ENCODE measurements at places on chromosomes 1 and 21. TPM values are rescaled to one million over a fixed set of nuclear protein-coding genes. Genes with fewer than 3 reads are reported as not detected.
A peak's percentile ranks its signal among the peaks of the same experiment; 100 is the strongest.

Gene F5
- 0.27 TPM for total RNA-seq

Gene CAPN2
- total RNA-seq = 83.9 TPM

GRCh38 chr1:182666706-182667105, 17.7 kb downstream of the RGS8 start:
- no peaks in the 10 kb centered on the region for H3K4me1 ChIP-seq
- H3K27me3 ChIP-seq = no peaks in the 10 kb centered on the region
- H3K4me3 ChIP-seq = no peak overlapping the region
- no peaks in the 10 kb centered on the region for H3K36me3 ChIP-seq

DNA sequence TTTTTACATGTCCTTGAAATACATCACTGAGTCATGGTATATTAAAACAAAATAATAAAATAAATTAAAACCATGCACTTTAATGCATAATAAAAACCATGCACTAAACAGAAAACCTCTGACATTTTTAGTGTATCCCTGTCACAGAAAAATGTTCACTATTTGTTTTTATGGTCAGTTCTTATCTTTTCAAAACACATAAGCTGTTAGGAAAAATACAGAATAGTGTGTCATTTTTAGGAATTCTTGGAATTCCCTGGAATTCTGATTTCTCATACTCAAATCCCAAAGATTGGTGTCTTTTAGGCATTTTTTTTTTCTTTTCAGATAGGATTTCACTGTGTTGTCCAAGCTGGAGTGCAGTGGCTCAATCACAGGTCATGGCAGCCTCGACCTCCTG, 25.1 kb upstream of the TINAGL1 start:
- H3K4me3 ChIP-seq = no peak overlapping the region
- H3K4me1 ChIP-seq = peaks cover 11% of the 10 kb centered on the region

Gene KIAA0040
- total RNA-seq = 93.6 TPM

GRCh38 chr1:218878369-218878768, 295.3 kb upstream of the LYPLAL1 start:
- H3K36me3 ChIP-seq = no peaks in the 10 kb centered on the region
- no peaks in the 10 kb centered on the region for H3K27me3 ChIP-seq
- H3K4me3 ChIP-seq = no peak overlapping the region

- H3K36me3 ChIP-seq = peaks cover 21% of the 10 kb centered on the region
- H3K4me1 ChIP-seq = peaks cover 30% of the 10 kb centered on the region
- H3K27me3 ChIP-seq = no peaks in the 10 kb centered on the region
- DNase-seq = no peak
- no peak overlapping the region for H3K27ac ChIP-seq
Measured at GRCh38 chr1:150971583-150972416, 2.8 kb downstream of the CERS2 start.

- H3K4me1 ChIP-seq = peaks cover 56% of the 10 kb centered on the region
- no peak for DNase-seq
- peaks cover 89% of the 10 kb centered on the region for H3K36me3 ChIP-seq
- H3K27me3 ChIP-seq = no peaks in the 10 kb centered on the region
- no peak overlapping the region for H3K27ac ChIP-seq
Measured at GRCh38 chr1:175176246-175176645, 16.3 kb downstream of the KIAA0040 start.

Gene LRRC53
- total RNA-seq = not detected

DNA sequence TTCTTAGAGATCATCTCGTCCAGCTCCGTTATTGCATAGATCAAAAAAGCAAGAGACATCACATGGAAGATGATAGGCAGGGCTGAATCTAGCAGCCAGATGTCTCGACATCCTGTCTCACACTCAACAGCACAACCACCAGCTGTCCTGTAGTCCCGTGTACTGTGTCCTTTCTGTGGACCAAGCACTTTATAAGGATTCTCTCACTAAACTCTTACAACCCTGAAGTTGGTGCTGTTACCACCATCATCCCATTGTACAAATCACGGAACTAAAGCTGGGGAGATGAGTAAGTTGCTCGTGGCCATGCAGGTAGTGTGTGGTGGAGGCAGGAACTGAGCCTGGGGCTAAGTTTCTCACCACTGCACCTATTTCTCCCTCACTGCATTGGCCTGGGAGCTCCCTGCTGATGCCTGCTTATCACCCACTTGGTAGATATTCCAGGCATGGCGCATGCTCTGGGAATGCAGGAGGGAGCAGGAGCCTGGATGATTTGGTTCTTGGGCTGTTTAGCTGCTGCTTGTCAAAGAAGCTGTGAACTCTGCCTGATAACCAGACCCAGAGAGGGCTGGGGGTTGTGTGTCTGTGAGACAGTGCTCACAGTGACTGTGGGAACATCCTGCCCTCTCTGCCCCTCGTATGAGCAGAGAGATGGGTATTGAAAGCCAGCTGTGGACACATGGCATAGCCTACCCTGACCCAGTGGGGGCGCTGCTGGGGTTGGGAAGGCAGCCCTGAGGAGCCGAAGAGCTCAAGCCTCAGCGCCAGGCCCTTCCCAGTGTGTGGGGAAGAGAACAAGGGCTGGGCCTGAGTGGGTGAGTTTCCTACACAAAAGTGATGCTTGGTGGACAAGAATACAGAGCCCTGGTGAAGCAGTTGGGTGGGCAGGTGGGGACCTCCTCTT, 13.6 kb downstream of the PPFIA4 start:
- H3K4me3 ChIP-seq = no peak overlapping the region
- peaks cover 2% of the 10 kb centered on the region for H3K4me1 ChIP-seq
- no peaks in the 10 kb centered on the region for H3K36me3 ChIP-seq
- H3K27me3 ChIP-seq = peaks cover 10% of the 10 kb centered on the region
- DNase-seq = no peak

DNA sequence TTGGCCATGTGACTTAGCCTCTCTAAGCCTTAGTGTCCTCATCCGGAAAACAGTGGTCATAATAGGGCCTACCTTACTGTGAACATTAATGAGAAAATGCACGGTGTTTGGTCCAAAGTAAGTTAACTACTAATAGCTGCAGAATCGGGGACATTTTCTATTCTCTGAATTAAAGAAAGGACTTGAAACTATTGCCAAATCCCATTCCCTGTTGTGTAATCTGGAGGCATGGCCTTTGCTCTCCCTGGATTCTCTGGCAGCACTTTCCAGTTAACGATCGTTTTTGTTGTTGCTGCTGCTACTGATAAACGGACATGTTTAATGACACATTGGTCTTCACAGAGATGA, 30.5 kb downstream of the FMO4 start:
- H3K27ac ChIP-seq = no peak overlapping the region
- H3K27me3 ChIP-seq = no peaks in the 10 kb centered on the region
- H3K4me1 ChIP-seq = no peaks in the 10 kb centered on the region

GRCh38 chr1:228084325-228084724, 1.8 kb downstream of the ARF1 start:
- peak overlapping the region; percentile 96 for H3K27ac ChIP-seq
- H3K27me3 ChIP-seq = no peaks in the 10 kb centered on the region
- peaks cover 8% of the 10 kb centered on the region for H3K36me3 ChIP-seq
- H3K4me1 ChIP-seq = peaks cover 70% of the 10 kb centered on the region
- no peak for DNase-seq
- peak overlapping the region; percentile 97 for H3K4me3 ChIP-seq

DNA sequence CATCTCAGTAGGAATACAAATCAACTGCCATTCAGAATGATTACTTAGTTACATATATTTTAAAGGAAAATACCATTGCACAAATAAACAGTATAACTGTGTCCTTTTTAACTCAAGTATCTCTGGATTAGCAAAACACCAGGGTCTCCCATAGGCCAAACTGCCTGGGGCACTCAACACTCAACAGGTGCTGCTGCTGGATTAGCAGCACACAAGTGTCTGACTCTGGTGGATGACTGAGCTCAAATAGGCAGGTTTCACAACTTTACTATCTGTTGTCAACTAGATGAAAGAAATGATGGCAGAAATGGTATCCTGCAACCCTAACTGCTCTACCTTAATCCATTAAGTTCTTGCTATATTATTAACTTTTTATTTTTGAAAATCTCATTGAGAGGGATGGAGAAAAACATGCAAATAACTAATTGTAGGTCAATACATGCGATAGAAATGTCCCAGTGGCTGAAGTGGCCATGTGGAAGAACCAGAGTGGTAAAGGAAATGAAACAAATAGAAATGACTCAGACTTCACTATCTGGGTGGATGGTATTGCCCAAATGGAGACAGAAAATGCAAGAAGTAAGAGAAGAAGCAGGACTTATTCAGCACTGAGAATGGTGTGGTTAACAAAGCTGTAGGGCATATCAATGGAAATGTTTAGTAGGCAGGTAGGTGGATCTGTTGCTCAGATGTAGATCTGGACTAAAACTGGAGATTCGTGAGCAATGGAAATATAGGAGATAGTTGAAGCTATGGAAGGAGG, 90.8 kb upstream of the CCDC190 start:
- H3K27ac ChIP-seq = no peak overlapping the region
- no peak overlapping the region for H3K4me3 ChIP-seq
- H3K27me3 ChIP-seq = no peaks in the 10 kb centered on the region
- DNase-seq = no peak
- H3K4me1 ChIP-seq = no peaks in the 10 kb centered on the region

GRCh38 chr1:14881775-14882672, 271.5 kb upstream of the TMEM51 start:
- H3K36me3 ChIP-seq = no peaks in the 10 kb centered on the region
- no peaks in the 10 kb centered on the region for H3K27me3 ChIP-seq
- H3K4me3 ChIP-seq = no peak overlapping the region
- H3K27ac ChIP-seq = no peak overlapping the region

- H3K27me3 ChIP-seq = no peaks in the 10 kb centered on the region
- peaks cover 20% of the 10 kb centered on the region for H3K4me1 ChIP-seq
- H3K27ac ChIP-seq = peak overlapping the region; percentile 100
Measured at GRCh38 chr1:1614204-1614953, 921 bp upstream of the MIB2 start.

Gene POU3F1
- total RNA-seq = 3.8 TPM

DNA sequence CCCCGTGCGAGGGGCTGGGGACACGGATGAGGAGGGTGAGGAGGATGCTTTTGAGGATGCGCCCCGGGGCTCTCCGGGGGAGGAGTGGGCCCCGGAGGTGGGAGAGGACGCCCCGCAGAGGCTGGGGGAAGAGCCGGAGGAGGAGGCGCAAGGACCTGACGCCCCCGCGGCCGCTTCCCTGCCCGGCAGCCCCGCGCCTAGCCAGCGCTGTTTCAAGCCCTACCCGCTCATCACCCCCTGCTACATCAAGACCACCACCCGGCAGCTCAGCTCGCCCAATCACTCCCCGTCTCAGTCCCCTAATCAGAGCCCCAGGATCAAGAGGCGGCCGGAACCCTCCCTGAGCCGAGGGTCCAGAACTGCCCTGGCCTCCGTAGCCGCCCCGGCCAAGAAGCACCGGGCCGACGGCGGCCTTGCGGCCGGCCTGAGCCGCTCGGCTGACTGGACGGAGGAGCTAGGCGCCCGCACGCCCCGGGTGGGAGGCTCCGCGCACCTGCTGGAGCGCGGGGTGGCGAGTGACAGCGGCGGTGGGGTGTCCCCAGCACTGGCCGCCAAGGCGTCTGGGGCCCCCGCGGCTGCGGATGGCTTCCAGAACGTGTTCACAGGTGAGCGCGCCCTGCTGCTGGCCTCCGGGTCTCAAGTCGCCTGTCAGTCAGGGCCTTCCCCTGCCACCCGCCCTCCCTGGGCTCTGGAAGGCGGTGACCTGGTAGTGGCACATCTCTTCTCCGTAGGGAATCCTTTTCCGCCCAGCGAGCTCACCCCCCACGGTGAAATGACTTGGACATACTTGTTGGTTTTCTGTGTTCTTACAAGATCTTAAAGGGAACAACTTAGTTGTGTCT, 1.7 kb downstream of the FMN2 start:
- peaks cover 9% of the 10 kb centered on the region for H3K27me3 ChIP-seq
- no peak for DNase-seq
- no peak overlapping the region for H3K27ac ChIP-seq
- H3K4me3 ChIP-seq = no peak overlapping the region

- H3K36me3 ChIP-seq = no peaks in the 10 kb centered on the region
- H3K4me1 ChIP-seq = no peaks in the 10 kb centered on the region
- H3K27ac ChIP-seq = no peak overlapping the region
- H3K27me3 ChIP-seq = no peaks in the 10 kb centered on the region
- no peak overlapping the region for H3K4me3 ChIP-seq
- DNase-seq = no peak
Measured at GRCh38 chr1:201229095-201229494, 38.5 kb downstream of the IGFN1 start.

DNA sequence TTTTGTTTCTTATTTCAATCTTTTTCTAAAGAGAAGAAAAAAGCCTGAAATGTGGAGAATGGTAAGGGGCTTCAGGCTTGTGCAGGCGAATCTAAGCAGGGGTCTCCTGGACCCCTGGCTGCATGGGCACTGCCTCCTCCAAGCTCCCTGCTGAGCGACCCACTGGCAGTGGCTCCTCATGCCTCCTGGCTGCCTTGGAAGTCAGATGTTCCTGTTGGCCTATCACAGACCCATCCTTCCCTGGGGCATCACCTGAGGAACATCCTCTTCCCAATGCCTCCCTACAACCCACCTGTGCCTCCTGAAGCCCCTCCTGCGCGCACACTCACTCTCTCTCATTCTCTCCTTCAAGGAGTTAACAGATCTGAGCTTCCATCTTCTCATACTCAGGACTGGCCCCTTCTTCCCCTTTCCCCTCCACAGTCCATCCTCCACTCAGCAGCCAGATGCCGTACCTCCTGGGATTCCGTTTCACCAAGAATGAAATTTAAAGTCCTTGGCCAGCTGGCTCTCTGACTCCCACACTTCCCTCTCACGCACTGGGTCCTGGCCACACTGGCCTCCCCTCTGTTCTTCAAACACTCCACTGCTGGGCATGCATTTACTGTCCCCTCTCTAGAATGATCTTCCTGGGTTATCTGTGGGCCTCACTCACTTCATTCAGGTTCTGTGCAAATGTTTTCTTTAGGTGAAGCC, 41.7 kb downstream of the AZIN2 start:
- H3K4me1 ChIP-seq = peaks cover 33% of the 10 kb centered on the region
- no peak for DNase-seq
- H3K4me3 ChIP-seq = no peak overlapping the region
- no peaks in the 10 kb centered on the region for H3K36me3 ChIP-seq
- no peak overlapping the region for H3K27ac ChIP-seq
- H3K27me3 ChIP-seq = no peaks in the 10 kb centered on the region

GRCh38 chr1:212745303-212745702, 45.7 kb upstream of the BATF3 start:
- H3K36me3 ChIP-seq = no peaks in the 10 kb centered on the region
- DNase-seq = no peak
- peaks cover 6% of the 10 kb centered on the region for H3K4me1 ChIP-seq

- H3K36me3 ChIP-seq = no peaks in the 10 kb centered on the region
- H3K27me3 ChIP-seq = no peaks in the 10 kb centered on the region
- H3K27ac ChIP-seq = no peak overlapping the region
Measured at GRCh38 chr1:221032637-221033280, 153.5 kb downstream of the HLX start.

- no peaks in the 10 kb centered on the region for H3K4me1 ChIP-seq
- H3K27me3 ChIP-seq = no peaks in the 10 kb centered on the region
- DNase-seq = no peak
Measured at GRCh38 chr1:38076038-38076437, 29.4 kb upstream of the POU3F1 start.

- H3K4me1 ChIP-seq = no peaks in the 10 kb centered on the region
- no peak for DNase-seq
- H3K4me3 ChIP-seq = no peak overlapping the region
- H3K27me3 ChIP-seq = no peaks in the 10 kb centered on the region
- H3K27ac ChIP-seq = no peak overlapping the region
Measured at GRCh38 chr21:34579411-34579810, 35.5 kb downstream of the RCAN1 start.

GRCh38 chr1:153566414-153567371, 1.0 kb upstream of the S100A2 start:
- peak overlapping the region; percentile 63 for H3K27ac ChIP-seq
- peaks cover 12% of the 10 kb centered on the region for H3K4me1 ChIP-seq
- no peaks in the 10 kb centered on the region for H3K36me3 ChIP-seq
- peak; percentile 50 for DNase-seq
- no peaks in the 10 kb centered on the region for H3K27me3 ChIP-seq
- no peak overlapping the region for H3K4me3 ChIP-seq

Gene RHD
- total RNA-seq = not detected

Gene BATF3
- 0.78 TPM for total RNA-seq
